GM12864 (cell line): ENCODE measurements at places on chromosomes 4 and X.

DNA sequence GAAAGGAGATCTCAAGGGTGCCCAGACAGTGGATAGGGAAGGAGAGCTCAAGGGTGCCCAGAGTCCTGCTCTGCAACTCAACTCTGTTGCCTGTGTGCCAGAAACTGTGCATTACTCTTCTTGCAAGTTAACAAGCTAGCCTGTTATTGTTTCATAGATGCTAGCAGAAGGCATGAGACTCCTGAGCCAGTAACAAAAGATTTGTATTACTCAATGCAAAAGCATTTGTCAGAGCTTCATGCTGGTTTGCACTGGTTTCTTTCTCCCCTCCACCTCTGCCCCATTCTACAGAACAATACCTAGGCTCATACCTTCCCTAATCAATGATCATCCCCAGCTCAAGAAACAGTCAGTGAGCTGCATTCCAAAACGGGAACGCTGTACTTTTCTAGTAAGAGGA lies 124.5 kb upstream of the NEIL3 start:
- DNase-seq: no peak

- no peak for DNase-seq
Observed at GRCh38 chrX:79117078-79117477, 27.4 kb upstream of the GPR174 start.

DNA sequence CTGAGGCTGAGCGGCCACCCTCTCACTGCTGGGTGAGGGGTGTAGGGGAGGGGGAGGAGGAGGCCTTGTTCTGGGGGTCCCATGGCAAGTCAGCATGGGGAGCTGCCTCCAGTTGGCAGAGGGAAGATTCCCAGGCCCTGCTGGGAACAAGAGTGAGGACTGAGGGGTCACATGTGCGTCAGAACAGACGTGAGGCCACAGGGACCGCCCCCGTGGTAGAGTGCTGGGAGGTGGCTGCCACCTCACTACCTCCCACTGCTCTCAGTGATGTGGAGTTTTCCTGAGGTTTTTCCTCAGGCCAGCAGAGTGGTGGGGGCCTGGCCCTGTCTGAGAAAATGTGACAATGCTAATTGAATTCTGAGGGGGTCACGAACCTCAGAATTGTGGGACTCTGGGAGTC lies 568 bp downstream of the MAGEC1 start:
- no peak for DNase-seq

DNA sequence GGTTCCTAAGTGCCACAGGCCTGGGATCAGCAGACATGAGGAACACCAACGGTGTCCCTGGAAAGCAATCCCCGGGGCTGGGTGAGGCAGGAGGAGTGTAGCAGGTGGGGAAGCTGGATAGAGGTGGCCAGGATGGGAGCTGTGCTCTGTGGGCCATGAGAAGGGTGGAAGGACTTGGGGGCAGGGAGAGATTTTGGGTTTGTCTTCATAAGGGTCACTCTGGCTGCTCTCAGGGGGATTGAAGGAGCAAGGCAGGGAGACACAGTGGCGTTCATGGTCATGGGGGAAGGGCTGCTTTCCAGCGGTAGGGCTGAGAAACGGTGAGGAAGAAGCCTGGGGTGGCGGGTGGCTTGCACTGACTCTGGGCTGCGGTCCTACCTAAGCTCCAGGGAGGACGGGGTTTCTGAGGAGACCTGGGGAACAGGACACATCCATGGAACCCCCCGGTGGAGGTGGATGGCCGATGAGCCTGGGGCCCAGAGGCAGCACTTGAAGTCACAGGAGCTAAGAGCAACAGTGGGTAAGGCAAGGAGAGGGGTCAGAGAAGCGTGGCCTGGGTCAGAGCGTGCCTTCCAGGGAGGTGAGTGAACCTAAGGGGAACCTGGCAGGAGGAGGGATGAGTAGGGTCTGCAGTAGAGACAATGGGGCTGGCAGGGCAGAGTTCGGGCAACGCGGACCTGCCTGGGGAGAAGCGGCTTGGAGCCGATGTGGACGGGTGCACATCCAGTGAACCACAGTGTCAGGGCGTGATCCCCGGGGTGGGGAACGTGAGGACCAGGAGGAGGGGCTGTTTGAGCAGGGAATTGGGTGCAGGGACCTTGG lies 12.4 kb upstream of the CTBP1 start:
- DNase-seq: no peak

- DNase-seq: peak; percentile 55
Observed at GRCh38 chr4:10730590-10730989, 46.0 kb upstream of the CLNK start.

DNA sequence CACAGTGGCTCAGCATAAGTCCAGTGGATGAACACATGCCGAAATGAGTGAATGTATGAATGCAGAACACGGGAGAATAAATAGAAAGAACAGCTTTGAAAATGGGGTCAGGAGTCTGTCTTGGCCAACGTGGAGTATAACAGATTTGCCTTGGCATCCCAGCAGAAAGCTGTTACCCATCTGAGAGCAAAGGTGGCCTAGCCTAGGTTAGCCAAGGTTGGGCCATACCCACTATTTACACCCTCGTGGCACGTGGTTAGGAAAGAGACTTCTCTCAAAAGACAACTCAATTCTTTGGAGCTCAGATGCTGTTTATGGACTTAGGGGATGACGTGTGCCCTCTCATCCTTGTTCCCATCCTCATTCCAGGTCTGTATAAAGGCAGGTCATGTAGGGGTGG lies 127.3 kb downstream of the NSUN7 start:
- DNase-seq: no peak

DNA sequence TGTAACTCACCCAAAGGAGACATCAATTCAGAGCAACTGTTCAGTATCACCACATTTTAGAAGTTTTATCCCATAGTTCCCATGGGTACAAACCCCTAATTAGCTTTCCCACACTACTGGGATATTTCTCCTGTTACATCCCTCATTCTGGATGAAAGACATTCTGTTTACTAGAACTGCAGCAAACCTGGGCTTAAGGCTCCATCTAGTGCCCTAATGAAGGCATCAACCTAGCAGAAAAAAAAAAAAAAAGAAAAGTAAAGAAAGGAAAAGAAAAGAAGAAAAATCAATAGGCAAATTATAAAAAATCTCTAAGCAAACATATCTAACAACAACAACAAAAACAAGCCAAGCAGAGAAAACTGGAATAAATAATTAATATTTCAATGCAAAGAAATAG lies 133.7 kb upstream of the CPXCR1 start:
- DNase-seq: no peak

DNA sequence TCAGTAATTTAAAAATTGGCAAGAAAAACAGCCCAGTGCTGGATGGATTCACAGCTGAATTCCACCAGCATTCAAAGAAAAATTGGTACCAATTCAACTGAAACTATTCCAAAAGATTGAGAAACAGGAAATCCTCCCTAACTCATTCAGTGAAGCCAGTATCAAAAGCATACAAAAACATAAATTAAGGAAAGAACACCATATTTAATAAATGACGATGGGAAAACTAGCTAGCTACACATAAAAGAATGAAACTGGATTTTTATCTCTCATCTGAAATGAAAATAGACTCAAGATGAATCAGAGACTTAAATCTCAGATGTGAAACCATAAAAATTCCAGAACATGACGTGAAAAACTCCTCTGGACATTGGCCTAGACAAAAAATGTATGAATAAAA lies 516.8 kb upstream of the SPANXN1 start:
- no peak for DNase-seq

DNA sequence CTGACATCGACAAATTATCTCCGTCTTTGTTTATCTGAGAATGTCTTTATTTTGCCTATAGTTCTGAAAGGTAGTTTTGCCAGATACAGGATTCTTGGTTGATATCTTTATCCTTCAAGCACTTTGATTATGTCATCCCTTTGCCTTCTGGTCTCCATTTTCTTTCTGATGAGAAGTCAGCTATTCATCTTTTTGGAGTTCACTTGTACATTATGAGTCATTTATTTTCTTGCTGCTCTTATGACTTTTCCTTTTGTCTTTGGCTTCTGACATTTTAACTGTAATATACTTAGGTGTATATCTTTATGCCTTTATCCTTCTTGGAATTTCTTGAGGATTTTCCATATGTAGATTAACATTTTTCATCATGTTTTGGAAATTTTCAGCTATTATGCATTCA lies 51.4 kb downstream of the SHROOM4 start:
- no peak for DNase-seq

GRCh38 chr4:20395160-20395773 lies 143.6 kb downstream of the SLIT2 start:
- DNase-seq: no peak

DNA sequence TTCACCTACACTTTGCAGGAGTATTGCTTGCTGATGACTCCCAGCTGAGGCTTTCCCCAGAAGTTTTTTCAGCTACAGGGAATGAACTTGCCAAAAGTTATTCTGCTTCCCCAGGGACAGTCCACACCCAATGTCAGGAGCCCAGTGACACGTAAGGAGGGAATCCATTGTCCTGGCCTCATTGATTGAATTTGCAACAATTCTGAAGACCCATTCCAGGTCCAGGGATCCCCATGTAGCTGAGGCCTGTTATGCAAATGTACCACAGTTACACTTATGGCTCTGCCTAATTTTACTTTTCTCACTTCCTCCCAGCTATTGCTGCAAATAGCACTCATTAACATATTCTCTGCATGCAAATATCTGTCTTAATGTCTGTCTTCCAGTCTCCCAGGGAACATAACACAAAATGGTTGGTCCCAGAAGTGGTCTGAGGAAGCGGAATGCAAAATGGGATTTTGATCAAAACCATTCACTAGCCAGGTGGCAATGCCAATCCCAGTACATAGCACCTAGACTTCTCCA lies 113.7 kb upstream of the ACTRT1 start:
- no peak for DNase-seq

DNA sequence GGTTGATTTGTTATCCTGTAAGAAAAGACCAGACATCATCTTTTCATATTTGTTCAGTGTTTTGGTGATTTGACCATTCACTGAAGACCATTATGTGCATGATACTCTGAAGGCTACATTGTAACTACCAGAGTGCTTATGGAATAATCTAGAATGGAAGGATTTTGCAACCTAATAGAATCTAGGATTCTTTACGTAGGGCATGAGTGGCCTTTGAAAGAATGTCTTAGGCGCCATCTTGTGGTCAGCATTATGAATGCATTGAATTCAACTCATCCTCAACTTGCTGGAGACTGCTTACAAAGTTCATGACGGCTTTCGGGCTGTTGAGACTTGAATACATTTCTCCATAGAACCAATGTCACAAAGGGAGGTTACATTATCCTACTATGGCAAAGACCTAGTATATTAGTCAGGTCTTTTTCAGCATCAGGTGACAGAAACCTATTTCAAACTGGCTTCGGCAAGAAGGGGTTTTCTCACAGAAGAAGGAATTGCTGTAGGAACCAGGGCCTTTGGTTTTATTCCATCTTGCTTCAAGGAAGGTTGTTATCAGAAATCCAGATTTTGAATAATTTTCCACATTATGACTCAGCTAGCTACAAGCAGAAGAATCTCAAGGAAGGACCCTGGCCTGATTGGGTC lies 104.1 kb downstream of the GPAT3 start:
- DNase-seq: peak; percentile 51

GRCh38 chrX:120562569-120562926 lies 1.8 kb upstream of the CUL4B start:
- no peak for DNase-seq

- DNase-seq: no peak
Observed at GRCh38 chr4:84965553-84966381, 723 bp downstream of the WDFY3 start.

GRCh38 chr4:44848466-44848865 lies 122.1 kb upstream of the GNPDA2 start:
- no peak for DNase-seq

DNA sequence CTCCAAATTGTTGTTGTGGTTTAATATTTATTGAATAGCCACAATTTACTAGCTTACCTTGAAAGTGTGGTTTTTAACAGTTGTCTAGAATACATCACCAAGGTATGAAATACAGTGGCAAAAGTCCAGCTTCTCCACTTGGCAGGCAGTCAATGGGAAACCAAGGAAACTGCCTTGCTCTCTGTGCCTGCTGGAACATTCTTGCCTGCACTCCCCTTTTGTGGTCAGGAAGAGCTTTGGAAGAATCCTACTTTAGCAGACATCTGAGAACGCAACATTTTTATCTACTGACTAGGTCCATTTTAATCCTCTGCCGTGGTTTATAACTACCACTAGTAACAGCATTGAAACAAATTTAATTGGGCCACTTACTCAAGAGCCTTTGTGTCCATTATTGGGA lies 64.5 kb downstream of the TENM3 start:
- no peak for DNase-seq

- DNase-seq: no peak
Observed at GRCh38 chrX:119399772-119400101, 601 bp downstream of the SLC25A43 start.

GRCh38 chrX:56963377-56963776 lies 32.0 kb downstream of the SPIN3 start:
- no peak for DNase-seq

DNA sequence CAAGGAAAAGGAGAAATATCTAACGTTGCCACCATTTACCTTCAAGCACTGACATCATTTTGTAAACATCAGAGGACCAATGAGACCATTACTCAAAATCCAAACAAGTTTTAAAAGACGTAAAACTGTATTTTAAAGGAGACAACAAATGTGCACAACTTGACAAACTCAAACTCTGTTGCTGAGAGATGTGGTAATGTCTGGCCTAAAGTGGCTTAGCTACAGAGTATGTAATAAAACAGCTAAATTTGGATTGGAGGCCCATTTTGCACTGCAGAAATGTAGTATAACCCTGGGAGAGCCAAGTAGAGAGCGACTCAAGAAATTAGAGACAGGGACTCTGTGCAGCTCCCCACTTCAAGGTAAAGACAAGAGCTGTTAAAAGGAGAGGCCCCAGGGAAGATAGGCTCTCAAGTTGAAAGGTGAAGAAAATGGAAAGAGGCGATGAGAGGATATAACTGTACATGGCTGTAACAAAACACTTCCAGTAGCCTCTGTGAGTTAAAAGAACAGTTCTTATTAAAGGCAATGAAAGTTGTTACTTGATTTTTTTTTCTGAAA lies 20.3 kb downstream of the UNC5C start:
- DNase-seq: no peak

DNA sequence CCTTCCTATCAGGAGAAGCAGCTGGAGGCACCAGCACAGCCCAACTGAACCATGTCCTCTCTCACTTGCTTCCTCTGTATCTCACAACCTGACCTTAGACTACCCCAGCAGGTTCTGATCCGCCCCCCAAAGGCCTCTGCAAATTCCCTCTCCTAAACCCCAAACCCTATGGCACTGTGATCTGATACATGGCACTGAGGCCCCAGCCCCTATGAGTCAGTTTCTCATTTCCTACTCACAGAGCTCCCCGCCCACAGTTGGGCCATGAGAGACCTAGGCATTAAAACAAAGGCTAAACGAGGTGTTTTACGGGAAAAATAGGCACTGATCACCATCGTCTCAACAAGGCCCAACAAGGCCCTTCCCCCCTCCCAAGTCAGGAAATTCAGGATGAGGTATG lies 19.1 kb downstream of the SASH3 start:
- no peak for DNase-seq

DNA sequence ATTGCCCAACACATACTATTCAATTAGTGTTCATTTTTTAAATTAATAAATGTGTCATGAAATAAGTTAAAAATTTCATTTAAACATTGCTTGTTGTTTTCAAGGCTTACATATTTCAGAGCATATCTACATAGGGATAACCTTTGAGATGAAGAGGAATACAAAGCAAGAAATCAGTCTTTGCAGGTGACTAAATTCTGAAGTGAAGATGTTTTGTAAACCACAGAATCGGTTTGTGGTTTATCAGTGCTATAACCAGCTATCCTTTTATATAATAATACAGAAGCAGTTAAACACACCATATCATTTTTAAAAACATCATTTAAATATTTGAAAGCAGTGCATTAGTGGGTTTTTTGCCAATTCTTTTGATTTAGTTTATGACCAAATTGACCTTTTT lies 26.9 kb downstream of the FAM241A start:
- no peak for DNase-seq

- no peak for DNase-seq
Observed at GRCh38 chr4:153502584-153502983, 36.4 kb downstream of the TMEM131L start.
